ENCODE measurements at places on chromosomes 7 and 10. TPM values are rescaled to one million over a fixed set of nuclear protein-coding genes. Genes with fewer than 3 reads are reported as not detected.

SSC4D gene
- 1.2 TPM for total RNA-seq

IGF2BP3 gene
- 62.9 TPM for total RNA-seq

COL1A2 gene
- 5.5 TPM for total RNA-seq

GATA3 gene
- total RNA-seq = 0.24 TPM

GJC3 gene
- total RNA-seq = 0.16 TPM

NEURL1 gene
- total RNA-seq = 0.20 TPM

SCRN1 gene
- 0.49 TPM for total RNA-seq

ASCC1 gene
- 48.4 TPM for total RNA-seq

C10orf105 gene
- total RNA-seq = 0.09 TPM

All from K562 (cell line).